ENCODE measurements at places on chromosomes 6 and 20.

GRCh38 chr6:2968600-2969135 is 2.7 kb downstream of the SERPINB6 start:
- DNase-seq, result no peak

DNA sequence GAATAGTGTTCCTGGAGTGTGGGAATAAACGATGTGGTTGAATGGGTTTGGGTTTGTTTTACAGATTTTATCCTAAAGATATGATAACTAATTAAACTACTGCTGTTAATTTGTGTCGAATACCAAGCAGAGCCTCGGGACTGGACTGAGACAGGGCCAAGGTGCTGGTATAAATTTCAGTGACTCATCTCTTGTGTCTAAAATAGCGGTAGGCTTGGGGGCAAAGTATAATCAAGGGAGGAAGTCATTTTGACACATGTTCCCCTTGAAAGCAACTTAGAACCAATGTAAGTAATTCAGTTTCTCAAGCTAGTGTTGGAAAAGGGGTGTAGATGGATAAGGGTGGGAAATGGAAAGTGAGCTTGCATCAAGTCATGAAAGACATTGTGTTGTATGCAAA is 108.4 kb downstream of the PLCB4 start:
- no peak for DNase-seq

GRCh38 chr20:40081653-40082052 is 607.4 kb downstream of the MAFB start:
- DNase-seq, result no peak

DNA sequence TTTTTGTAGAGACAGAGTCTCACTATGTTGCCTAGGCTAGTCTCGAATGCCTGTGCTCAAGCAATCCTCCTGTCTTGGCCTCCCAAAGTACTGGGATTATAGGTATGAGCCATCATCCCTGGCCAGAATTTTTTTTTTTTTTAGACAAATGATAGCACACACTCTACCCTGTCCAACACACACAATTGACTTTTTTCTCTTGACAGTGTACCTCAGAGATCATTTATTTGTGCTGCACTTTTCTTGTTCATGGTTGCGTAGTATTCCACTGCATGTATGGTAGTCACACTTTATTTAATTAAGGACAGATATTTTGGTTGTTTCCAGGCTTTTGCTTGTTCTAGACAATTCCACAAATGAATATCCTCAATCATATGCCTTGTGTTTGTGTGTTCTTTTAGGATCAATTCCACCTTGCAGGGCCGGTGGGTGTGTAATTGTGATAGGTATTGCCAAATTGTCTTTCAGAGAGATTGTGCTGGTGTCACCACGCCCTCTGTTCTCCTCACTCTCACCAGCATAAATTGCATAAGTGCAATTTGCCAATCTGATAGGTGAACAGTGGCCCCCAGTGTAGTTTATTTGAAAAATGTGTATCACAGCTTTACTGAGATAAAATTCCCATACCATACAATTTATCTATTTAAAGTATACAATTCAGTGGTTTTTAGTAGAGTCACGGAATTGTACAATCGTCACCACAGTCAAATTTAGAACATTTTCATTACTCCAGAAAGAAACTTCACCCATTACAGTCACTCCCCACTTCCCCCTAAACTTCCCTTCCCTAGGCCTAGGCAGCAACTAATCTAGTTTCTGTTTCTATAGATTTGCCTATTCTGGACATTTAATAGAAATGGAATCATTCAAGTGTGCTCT is 20.1 kb downstream of the SRC start:
- no peak for DNase-seq

DNA sequence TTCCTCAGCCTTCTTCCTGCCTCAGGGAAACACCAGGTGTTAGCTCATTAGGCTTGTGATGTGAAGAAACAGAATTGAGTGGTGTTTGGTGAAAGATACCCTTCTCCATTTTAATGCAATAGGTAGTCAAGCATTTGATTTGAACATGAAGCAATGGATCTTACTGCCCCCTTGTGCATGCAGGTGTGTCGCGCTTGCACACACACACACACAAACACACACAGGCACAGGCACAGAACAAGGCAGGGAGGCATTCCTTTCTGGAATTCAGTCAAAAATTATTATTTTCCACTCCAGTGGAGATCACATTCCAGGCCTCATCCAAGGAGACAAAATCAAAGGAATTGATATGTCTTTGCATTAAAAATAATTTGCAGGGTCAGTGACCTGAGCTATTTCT is 667.0 kb upstream of the MARCKS start:
- DNase-seq, result no peak

DNA sequence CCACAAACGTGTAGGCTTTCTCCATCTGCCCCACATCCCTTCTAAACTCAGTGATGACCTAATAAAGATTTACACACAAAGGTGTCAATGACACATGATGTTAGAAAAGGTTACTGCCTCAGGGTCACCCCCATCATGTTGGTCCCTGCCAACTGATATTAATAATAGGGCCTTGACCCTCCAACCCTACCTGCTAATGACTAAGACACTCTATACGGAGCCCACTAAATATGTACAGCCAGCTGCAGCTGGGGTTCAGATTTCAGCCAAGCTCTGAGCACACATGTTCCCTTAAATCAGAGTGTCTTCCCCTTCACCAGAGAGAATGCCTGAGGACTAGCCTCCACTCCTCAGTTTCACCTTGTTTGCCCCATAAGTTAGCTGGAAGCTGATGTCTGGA is 67.4 kb upstream of the SNRPB2 start:
- DNase-seq, result no peak

DNA sequence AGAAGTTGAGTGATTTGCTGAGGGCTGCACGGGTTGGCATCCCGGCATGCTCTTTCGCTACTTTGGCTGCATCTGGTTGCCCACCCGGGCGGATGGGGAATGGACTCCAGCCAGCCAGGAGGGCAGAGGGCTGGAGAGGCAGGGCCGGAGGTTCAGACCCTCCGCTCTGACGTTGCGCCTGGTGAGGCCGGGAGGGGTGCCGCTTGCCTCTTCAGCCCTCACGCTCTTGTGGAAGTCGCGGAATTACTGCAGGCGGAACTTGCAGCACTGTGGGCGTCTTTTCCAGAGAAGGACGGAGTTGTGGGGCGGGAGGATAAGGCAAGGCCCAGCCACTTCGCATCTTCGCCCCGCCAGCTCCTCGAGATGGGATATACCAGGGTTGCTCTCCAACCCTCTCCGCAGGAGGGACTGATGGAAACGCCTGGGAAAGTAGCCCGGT is 656 bp downstream of the RTEL1 start:
- DNase-seq, result peak; percentile 47
